Lung (tissue), 17 donors: ENCODE measurements at places on chromosomes 13 and 19.

DNA sequence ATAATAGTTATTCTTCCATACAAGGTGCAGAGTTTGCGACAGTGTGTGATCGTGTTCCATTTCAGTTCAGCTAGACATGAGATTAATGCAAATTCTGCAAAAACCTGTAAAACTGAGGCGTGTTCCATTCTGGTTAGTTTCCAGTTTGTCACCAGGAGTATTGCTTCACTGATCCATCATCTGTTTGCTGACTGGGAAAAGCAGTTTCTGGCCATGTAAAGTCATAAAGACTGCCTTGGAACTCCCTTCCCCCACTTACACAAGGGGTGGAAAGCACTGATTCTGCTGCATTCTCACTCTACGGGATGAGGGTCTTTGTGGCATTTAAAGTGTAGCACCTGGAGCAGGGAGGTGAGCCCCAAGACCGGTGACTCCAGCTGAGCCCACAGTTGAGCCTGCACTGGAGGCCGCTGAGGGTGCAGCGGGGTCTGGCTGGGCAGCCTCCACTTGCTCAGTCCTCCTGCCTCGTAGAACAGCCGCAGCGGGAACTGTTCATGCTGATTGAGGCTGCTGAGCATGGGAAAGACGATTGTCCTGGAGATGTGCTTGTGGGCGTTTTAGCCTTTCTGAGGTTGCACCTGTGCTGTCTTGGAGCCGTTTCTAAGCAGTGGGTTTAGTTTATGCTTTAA is 2.0 kb downstream of the ZNF57 start:
- DNase-seq, result no peak

DNA sequence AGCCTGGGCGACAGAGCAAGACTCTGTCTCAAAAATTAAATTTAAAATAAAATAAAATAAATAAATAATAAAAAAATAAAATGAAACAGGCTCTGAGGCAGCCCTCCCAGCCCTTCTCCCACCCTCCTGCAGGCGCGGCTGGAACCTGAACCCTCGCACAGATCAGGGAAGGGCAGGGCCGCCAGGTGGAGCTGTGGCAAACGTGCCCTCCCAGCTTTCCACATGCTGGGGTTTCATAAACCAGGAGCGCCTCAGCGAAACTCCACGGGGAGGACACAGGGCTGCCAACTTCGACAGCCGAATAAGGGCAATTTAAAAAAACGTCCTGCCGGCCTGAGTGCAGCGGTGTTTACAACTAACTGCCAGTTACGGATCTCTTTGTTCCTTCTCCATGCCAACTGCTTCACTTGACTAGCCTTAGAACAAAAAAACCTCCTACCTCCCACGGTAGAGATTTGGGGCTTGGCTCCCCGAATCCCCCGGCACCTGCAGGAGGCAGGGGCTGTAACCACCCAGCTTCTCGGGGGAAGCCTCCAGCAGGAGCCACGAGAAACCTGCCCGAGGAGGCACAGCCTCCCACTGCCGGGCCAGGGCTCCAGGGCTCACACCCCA is 15.9 kb downstream of the ZNF787 start:
- peak; percentile 62 for DNase-seq

GRCh38 chr13:48579165-48579918 is 46.5 kb upstream of the RCBTB2 start:
- no peak for DNase-seq

DNA sequence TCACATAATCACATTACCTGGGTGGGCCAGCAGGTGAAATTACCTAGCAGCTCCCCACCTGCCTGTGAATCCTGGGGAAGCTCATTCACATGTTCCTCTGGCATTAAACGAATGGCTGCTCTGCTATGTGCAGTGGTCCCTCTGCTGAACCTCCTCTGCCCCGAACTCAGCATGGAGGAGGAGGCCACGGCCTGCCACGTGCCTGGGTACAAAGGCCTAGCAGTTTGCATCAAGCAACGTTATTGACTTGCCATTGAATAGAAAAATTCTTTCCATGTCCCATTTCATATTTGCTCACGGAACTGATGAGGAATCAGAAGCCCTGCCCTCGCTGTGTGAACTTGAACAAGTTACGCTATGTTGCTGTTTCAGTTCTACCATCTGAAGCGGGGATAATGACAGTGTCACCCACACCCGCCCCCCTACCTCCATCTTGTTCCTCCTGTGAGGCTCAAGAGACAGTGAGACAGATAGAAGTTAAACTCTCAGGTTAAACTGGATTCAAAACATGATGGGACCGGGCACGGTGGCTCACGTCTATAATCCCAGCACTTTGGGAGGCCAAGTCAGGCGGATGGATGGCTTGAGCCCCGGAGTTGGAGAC is 25.3 kb downstream of the SLC7A1 start:
- no peak for DNase-seq

GRCh38 chr13:35675651-35676050 is 199.2 kb upstream of the MAB21L1 start:
- DNase-seq, result no peak

DNA sequence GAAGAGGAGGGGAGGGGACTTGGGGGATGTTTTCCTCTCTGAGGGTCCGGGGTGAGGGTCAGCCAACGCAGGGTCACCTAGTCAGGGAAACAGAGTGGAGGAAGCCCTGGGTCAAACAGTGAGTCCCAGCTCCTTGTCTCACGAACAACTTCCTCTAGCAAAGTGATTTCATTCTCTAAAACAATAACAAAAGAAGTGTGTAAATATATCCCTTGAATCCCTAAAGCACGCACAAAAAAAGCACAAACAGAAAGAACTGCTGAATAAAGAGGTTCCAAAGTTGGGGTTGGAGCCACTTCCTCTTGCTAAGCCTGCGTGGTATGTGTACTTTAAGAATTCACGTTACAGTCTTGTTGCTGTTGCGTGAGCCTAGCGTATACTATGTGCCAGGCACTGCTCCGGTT is 1.5 kb upstream of the C5AR2 start:
- DNase-seq, result no peak

DNA sequence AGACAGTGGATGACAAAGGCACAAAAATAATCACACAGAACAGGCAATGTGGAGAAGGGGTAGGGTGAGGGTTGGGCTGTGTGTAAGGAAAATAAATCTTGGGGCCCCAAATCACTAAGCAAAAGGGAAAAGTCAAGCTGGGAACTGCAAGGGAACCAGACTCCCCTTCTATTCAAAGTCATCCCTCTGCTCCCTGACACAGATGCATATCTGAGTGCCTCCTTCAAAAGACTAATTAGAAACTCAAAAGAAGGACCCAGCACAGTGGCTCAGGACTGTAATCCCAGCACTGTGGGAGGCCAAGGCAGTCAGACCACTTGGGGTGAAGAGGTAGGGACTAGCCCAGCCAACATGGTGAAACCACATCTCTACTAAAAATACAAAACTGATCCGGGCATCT is 18.3 kb downstream of the ZNF611 start:
- DNase-seq, result no peak

- DNase-seq, result peak; percentile 57
Observed at GRCh38 chr13:99086267-99087097, 108.6 kb upstream of the DOCK9 start.

- DNase-seq, result peak; percentile 50
Observed at GRCh38 chr19:955803-956765, 28.1 kb upstream of the WDR18 start.

GRCh38 chr19:52749780-52750179 is 14.9 kb upstream of the ZNF611 start:
- no peak for DNase-seq

GRCh38 chr13:25732111-25732865 is 319.5 kb downstream of the SHISA2 start:
- peak; percentile 55 for DNase-seq

DNA sequence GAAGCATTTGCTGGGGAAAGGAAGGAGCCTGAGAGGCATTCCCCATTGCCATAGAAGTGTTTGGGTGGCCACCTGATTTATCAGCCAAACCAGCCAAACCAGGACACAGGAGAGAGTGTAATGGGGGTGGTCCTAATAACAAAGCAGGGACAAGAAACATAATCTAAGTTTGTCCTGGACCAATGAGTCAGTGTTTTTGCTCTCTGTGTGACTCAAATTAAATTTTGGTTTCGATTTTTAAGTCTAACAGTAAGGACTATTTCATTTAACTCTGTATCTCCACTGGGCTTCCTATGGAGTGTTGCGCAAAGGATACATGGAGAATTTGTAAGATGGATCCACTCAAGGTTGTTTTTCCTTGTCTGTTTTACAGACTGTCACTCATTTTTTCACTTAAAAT is 19.5 kb upstream of the TRPC4 start:
- no peak for DNase-seq

DNA sequence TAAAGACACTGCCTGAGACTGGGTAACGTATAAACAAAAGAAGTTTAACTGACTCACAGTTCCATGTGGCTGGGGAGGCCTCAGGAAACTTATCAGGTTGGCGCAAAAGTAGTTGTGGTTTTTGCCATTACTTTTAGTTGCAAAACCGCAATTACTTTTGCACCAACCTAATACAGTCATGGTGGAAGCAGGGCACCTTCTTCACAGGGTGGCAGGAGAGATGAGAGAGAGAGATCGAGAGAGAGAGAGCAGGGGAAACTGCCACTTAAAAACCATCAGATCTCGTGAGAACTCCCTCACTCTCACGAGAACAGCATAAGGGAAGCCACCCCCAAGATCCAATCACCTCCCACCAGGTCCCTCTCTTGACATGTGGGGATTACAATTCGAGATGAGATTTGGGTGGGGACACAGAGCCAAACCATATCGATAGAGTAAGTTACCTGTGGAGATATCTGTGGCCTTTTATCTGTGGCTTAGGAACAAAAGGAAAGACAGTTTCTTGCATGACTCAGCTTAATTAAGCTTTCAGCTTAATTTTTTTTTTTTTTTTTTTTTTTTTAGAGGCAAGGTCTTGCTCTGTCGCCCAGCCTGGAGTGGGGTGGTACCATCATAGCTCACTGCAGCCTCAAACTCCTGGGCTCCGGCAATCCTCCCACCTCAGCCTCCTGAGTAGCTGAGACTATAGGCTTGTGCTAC is 7.6 kb upstream of the CABP5 start:
- DNase-seq, result no peak

- DNase-seq, result no peak
Observed at GRCh38 chr19:44113784-44114390, 688 bp downstream of the ZNF225 start.

DNA sequence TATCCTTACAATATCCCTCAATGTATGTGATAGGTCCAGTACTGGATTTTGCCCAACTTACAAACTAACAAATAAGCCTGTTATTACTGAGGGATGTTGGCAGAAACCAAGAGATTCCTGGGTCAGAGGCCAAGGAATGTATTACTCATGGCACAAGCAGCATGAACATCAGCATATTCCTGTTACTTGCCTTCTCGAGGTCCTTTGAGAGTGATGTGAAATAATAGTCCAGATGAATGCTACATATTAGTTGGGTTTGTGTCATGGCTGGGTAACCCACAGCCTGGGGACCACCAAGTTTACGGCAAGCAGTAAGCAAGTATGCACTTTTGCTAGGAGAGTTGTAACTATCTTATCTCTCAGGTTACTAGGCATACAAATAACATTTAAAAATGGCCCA is 384.5 kb upstream of the GPC6 start:
- no peak for DNase-seq

DNA sequence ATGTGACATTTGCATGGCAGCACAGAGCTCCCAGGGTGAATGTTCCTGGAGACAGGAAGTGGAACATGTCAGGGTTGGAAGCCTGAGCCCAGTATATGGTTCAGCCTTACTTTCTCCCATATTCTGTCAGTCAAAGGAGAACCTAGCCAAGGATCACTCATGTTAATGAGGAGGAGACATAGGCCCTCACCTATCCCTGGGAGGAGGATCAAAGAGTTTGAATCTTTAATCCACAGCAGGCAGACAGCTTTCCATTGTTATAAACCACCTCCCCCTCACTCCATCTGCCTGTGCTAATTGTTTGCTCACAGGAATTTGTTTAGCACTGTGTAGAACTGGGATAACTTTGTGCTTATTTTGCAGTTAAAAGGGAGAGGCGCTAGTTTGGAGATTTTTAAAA is 1069.1 kb downstream of the EFNB2 start:
- DNase-seq, result no peak

- DNase-seq, result peak; percentile 40
Observed at GRCh38 chr13:29539856-29540255, 55.6 kb downstream of the SLC7A1 start.

GRCh38 chr13:81639984-81640582 is 1299.2 kb upstream of the SPRY2 start:
- no peak for DNase-seq

DNA sequence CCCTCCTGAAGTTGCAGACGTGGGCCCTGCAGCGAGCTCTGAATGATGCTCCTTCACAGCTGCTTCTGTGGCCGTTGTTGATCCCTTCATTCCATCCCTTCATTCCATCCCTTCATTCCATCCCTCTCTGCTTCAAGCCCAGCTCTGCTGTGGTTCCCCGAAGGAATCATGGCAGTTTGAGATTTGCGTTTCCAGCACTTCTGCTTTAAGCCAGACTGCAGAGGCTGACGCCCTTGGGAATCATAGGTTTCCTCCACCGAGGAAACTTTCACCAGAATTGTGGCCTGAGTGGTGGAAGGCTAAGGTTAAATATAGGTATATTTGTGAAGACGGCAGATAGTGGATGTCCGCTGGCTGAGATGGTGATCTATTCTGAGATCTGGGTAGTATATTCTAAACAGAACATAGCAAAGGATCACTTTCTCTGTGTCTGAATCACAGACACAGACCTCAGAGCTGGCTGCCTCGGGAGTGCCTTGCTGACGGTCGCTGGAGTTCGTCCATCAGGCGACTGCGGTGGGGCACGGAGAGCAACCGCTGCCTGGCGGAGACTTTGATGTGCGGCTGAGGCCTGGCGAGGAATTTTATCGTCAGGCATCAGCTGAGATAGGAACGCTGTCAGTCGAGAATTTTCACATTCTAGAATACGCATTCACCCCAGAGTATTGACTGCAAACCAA is 42.8 kb upstream of the DCUN1D2 start:
- peak; percentile 53 for DNase-seq

- DNase-seq, result no peak
Observed at GRCh38 chr19:33505148-33505547, 16.4 kb downstream of the PEPD start.

GRCh38 chr13:99486996-99487395 is 14.3 kb upstream of the TM9SF2 start:
- no peak for DNase-seq

- DNase-seq, result peak; percentile 96
Observed at GRCh38 chr19:4976401-4977298, 7.7 kb downstream of the KDM4B start.

DNA sequence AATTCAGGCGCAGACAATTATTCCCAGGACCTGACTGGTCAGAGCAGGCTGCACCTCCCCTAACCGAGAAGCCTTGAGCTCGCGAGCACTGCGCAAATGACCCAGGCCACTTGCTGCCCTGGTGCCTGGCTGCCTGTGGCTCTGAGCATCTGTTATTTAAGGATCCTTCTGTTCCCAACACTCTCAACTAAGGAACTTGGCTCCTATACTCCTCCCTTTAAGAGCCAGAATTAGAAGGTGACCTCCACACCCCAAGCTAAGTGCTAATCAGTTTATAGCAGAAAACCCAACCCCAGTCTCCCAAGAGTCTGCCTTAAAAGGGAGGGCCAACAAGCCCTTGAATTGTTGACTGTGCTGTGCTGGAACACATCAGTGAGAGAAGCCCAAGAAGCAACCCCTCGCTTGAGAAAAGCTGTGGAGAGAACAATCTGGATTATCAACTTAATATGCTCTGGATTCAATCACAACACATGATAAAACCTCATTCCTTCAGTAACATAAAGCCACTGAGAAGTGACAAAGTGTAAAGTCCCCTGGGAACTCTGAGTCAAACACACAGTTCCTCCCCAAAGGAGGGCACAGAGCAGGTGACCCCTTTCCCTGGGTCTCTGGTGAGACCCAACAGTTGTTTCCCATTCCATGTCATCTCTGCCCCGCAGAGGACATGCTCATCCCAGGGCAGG is 14.6 kb downstream of the AKAP8L start:
- DNase-seq, result no peak

- DNase-seq, result no peak
Observed at GRCh38 chr19:46251416-46251815, 21.9 kb downstream of the IGFL1 start.

- no peak for DNase-seq
Observed at GRCh38 chr19:53644061-53644816, 12.4 kb downstream of the DPRX start.
